ENCODE measurements at places on chromosomes 6 and 20. TPM values are rescaled to one million over a fixed set of nuclear protein-coding genes. Genes with fewer than 3 reads are reported as not detected.

KHDC1L gene
- total RNA-seq, result not detected

ZC3H12D gene
- total RNA-seq, result 37.7 TPM

OVOL2 gene
- not detected for total RNA-seq

NCOA5 gene
- 13.1 TPM for total RNA-seq
